ENCODE measurements at places on chromosomes 7 and 10. TPM values are rescaled to one million over a fixed set of nuclear protein-coding genes. Genes with fewer than 3 reads are reported as not detected.

GRCh38 chr7:69199661-69200060 is 398.6 kb upstream of the AUTS2 start:
- H3K36me3 ChIP-seq, result no peaks in the 10 kb centered on the region
- no peak overlapping the region for H3K4me3 ChIP-seq

DNA sequence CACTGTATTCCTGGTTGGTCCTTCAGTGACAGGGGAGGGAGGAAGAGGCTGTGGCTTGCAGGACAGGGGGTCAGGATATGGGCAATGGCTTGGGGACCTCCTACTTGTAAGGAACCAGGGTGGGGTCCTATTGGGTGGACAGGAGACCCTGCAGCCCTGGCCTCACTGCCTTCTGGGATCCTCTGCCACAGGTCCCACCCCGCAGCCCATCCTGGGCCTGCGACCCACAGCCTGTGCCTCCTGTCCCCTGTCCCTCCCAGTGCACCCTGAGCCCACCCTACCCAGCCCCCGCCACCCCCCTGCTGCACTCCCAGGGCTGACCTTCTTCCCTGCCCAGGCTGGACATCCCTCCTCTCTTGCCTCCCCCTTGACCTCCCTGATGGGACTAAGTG is 58.7 kb upstream of the MYL10 start:
- no peaks in the 10 kb centered on the region for H3K36me3 ChIP-seq
- H3K4me3 ChIP-seq, result no peak overlapping the region
- no peak overlapping the region for H3K27ac ChIP-seq

DNA sequence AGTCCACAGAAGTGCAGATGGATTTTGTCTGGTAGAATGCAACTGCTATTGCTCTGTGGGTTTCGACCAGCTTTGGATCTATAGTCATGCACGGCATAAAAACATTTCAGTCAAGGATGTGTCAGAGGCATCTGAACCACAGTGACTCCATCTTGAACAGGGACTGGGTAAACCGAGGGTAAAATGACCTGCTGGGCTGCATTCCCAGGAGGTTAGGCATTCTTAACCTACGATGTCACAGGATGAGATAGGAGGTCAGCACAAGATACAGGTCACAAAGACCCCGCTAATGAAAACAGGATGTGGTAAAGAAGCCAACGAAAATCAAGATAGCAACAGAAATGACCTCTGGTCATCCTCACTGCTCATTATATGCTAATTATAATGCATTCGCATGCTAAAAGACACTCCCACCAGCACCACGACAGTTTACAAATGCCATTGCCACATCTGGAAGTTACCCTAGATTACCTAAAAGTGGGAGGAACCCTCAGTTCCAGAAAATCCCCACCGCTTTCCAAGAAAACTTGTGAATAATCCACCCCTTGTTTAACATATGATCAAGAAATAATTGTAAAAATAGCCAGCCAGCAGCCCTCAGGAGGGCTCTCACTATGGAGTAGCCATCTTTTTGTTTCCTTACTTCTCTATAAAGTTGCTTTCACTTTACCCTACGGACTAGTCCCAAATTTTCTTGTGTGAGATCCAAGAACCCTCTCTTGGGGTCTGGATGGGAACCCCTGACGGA is 50.7 kb upstream of the CPXM2 start:
- peaks cover 1% of the 10 kb centered on the region for H3K27me3 ChIP-seq
- DNase-seq, result no peak
- H3K27ac ChIP-seq, result no peak overlapping the region
- no peaks in the 10 kb centered on the region for H3K36me3 ChIP-seq

The AKR1D1 gene
- total RNA-seq, result not detected

The ZC3HAV1L gene
- not detected for total RNA-seq

The JCAD gene
- 19.4 TPM for total RNA-seq

All from chondrocyte (in vitro differentiated cells).